Sigmoid colon (tissue), 7 donors: ENCODE measurements at places on chromosomes 1 and 21. TPM values are rescaled to one million over a fixed set of nuclear protein-coding genes. Genes with fewer than 3 reads are reported as not detected.

Gene S100A9
- 308 TPM for total RNA-seq

Gene LY9
- 0.36 TPM for total RNA-seq

Gene KIF17
- total RNA-seq = 2.2 TPM

Gene ANKRD45
- 0.71 TPM for total RNA-seq

DNA sequence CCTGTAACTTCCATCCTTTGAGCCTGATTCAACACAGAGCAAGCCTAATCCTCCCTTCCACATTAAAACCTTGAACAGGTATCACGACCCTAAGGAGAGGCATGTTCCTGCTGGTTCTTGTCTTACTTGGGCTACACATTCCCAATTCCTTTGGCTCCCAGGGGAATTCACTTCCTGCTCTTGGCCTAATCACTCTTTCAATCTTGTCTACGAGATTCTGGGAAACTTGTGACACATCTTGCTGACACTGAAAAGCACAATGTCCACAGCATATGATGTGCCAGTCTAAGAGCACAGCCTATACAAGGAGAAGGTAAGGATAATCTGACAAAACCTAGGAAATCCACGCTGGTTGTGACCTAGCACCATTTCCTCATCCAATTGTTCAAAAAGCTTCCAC lies 163.9 kb downstream of the GABPA start:
- peaks cover 12% of the 10 kb centered on the region for H3K36me3 ChIP-seq
- no peak overlapping the region for H3K4me3 ChIP-seq
- peak overlapping the region; percentile 14 for H3K27ac ChIP-seq
- H3K27me3 ChIP-seq = no peaks in the 10 kb centered on the region
- no peaks in the 10 kb centered on the region for H3K4me1 ChIP-seq

DNA sequence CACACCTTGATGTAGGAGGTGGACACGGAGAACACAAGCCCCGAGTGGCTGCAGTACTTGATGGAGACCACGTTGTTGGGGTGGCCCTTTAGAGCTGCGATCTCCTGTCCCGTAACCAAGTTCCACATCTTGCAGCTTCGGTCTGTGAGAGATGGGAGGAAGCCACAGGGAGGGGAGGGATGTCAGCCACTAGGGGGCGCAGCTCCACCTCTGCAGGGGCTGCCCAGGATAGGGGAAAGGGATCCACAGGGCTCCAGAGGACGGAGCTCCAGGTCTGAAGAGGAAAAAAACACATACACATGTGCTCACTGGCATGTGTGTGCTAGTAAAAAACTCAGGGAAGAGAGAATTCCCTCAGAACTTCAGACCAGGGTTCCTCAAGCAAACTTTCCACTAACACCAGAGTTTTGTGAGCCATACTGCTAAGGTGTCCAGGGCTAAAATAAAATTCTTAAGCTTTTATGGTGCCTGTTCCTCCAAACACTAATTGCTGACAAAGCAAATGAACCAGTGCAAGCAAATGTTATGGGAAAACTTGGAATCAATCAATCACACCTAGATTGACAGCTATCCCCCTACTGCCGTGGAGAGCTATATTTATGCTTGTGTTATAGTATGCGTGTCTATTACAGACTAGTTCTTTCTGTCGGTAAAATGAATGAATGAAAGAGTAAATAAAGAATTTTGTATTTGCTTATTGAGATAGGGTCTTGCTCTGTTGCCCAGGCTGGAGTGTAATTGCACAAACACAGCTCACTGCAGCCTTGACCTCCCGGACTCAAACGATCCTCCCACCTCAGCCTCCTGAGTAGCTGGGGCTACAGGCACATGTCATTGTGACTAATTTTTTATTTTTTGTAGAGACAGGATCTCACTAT lies 43.7 kb downstream of the KIF21B start:
- H3K27ac ChIP-seq = no peak overlapping the region
- no peaks in the 10 kb centered on the region for H3K27me3 ChIP-seq
- no peak for DNase-seq
- H3K4me3 ChIP-seq = no peak overlapping the region
- H3K4me1 ChIP-seq = no peaks in the 10 kb centered on the region
- H3K36me3 ChIP-seq = no peaks in the 10 kb centered on the region

DNA sequence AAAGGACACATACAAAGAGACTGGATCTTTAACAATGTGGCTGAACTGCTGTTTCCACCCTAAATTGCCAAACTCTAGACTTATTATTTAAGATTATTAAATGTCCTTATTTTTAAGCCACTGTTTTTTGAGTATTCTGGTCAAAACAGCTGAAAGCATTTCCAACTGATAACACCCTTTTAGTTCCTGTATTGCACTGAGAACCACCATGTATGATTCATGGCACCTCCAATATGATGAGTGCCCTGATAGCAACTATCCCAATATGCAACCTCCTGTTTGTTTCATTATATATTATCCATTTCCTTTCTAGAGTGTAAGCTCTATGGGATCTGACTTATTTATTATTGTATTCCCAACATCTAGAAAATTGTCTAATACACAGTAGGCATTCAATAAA lies 269.4 kb downstream of the HHIPL2 start:
- no peak overlapping the region for H3K27ac ChIP-seq
- no peaks in the 10 kb centered on the region for H3K36me3 ChIP-seq
- no peak for DNase-seq
- H3K4me3 ChIP-seq = no peak overlapping the region
- no peaks in the 10 kb centered on the region for H3K4me1 ChIP-seq

DNA sequence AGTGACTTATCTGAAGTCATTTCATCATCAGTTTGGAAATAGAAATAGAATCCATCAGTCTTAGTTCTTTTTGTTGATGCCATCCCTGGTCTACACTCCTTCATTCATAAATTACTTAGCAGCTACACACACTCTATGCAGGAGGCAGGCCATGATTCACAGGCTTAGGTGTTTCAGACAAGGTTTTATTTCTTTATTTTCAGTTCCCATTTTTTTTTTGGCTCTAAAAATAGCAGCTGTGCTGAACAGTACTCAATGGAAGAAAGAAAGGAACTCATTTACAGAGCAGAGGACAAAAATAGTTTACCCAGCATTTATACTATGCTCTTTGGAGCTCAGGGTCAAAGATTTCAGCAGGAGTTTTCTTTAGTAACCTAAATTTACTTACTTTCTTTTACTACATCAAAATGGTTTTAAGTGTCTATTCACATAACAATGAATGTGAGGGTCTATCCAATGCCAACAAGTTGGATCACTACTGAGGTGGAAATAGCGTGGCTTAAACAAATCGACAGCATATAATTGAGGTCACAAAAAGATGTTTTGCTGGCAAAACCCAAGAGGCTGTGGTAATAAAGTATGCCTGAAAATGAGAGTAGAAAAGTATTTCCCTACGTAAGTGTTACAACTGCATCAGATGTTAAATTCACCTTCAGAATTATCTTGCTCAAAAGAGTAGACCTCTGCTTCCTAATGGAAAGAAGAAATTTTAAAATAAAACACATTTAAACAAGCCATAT lies 7.7 kb downstream of the KRTAP19-8 start:
- H3K27me3 ChIP-seq = no peaks in the 10 kb centered on the region
- H3K4me3 ChIP-seq = no peak overlapping the region
- H3K4me1 ChIP-seq = no peaks in the 10 kb centered on the region
- no peak for DNase-seq
- H3K36me3 ChIP-seq = no peaks in the 10 kb centered on the region

DNA sequence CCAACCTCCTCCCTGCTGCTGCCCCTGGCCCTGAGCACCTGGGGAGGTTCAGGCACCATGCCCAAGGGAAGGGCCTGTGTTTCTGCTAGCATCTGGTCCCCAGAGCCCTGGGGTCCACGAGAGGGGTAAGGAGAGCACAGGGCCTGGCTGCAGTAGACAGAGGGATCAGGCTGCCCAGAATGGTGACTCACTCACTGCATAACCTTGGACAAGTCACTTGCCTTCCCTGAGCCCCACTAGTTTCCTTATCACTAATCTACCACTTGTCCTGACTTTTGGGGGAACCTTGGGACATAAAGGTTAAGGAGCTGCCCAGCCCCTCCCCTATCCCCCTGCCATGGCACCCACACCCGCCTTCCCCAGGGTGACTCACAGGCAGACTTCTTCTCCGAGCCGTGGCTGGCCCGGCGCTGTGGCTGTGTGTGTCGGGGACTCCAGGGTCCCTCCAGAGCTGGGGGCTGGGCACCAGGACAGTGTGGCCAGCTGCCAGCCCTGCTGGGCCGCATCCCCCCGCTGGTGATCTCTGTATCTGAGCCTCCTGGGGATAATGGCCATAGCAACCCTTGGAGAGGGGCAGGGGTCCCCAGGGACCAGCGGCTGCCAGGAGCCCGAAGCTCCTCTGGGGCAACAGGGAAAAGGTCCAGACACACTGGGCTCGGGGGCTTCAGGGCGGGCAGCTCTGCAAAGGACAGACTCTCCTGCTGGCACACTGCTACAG lies 4.0 kb downstream of the ARHGEF19 start:
- H3K27ac ChIP-seq = no peak overlapping the region
- no peak for DNase-seq
- H3K36me3 ChIP-seq = no peaks in the 10 kb centered on the region
- no peaks in the 10 kb centered on the region for H3K27me3 ChIP-seq

- no peaks in the 10 kb centered on the region for H3K27me3 ChIP-seq
- H3K27ac ChIP-seq = no peak overlapping the region
- H3K36me3 ChIP-seq = no peaks in the 10 kb centered on the region
These were observed 43.4 kb upstream of the SLC19A2 start for GRCh38 chr1:169529068-169529642.

- H3K4me1 ChIP-seq = no peaks in the 10 kb centered on the region
- no peak overlapping the region for H3K27ac ChIP-seq
- H3K36me3 ChIP-seq = no peaks in the 10 kb centered on the region
These were observed 36.6 kb upstream of the POU2F1 start for GRCh38 chr1:167184081-167184480.

DNA sequence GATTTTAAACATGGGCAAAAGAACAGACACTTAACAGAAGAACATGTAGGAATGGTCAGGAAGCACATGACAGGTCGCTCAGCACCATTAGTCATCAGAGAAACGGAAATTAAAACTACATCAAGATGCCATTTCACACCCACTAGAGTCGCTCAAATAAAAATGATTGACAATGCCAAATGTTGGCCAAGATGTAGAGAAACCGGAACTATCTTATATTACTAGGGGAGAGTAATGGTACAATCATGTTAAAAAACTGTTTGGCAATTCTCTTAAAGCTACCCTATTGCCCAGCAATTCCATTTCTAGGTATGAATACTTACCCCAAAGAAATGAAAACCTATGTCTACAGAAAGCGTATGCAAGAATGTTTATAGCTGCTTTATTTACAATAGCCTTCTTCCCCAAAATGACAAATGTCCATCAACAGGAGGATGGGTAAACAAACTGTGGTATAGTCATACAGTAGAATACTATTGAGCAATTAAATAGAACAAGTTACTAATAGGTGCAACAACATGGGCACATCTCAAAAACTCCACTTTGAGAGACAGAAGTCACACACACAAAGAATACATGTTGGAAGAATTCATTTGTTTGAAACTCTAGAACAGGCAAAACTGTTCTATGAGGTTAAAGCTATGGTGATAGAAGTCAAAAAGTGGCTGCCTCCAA lies 92.8 kb downstream of the ETS2 start:
- no peaks in the 10 kb centered on the region for H3K36me3 ChIP-seq
- H3K4me3 ChIP-seq = no peak overlapping the region
- H3K27me3 ChIP-seq = no peaks in the 10 kb centered on the region
- no peak for DNase-seq
- H3K27ac ChIP-seq = peak overlapping the region; percentile 48

DNA sequence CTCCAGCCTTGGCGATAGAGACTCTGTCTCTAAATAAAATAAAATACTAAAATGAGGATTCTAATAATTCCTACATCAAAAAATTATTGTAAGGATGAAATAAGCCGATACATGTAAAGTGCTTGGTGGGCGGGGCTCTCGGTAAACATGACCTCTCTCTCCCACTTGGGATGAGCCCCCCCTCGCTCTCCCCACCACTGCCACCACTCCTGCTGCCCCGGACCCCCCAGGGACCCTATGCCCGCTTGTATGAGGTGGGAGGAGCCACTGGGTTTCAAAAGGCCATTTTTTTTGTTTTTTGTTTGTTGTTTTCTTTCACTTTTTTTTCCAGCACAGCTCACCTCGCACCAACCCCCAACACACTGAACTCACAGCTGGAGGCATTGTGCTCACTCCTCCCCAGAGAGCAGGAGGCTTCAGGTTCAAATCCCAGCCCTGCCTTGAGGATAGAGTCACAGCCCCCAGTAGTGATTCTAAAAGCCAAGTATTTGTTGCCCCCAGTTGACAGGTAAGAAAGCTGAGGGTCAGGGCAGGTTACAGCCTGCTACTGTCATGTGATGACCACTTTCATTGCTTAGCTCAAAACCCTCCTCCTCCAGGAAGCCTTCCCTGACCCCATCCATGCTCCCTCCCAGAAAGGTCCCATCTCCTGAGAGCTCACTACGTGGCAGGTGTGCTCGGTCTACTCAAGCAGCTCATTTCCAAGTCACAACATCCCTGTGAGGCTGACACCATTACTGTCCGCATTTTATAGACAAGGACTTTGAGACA lies 4.2 kb downstream of the SDC3 start:
- peaks cover 89% of the 10 kb centered on the region for H3K4me1 ChIP-seq
- peak overlapping the region; percentile 95 for H3K27ac ChIP-seq
- DNase-seq = peak; percentile 51

GRCh38 chr1:214934045-214934444 lies 148.5 kb upstream of the KCNK2 start:
- H3K27me3 ChIP-seq = no peaks in the 10 kb centered on the region
- no peak overlapping the region for H3K4me3 ChIP-seq
- DNase-seq = no peak
- no peaks in the 10 kb centered on the region for H3K36me3 ChIP-seq
- no peak overlapping the region for H3K27ac ChIP-seq
- H3K4me1 ChIP-seq = no peaks in the 10 kb centered on the region

- no peak overlapping the region for H3K27ac ChIP-seq
- no peaks in the 10 kb centered on the region for H3K27me3 ChIP-seq
- H3K4me1 ChIP-seq = no peaks in the 10 kb centered on the region
- H3K36me3 ChIP-seq = no peaks in the 10 kb centered on the region
- H3K4me3 ChIP-seq = no peak overlapping the region
These were observed 9.9 kb upstream of the C1orf141 start for GRCh38 chr1:67144696-67145095.

- H3K4me3 ChIP-seq = no peak overlapping the region
- no peak for DNase-seq
- H3K4me1 ChIP-seq = no peaks in the 10 kb centered on the region
- H3K27ac ChIP-seq = no peak overlapping the region
- no peaks in the 10 kb centered on the region for H3K27me3 ChIP-seq
- H3K36me3 ChIP-seq = no peaks in the 10 kb centered on the region
These were observed 137.4 kb upstream of the GRIK3 start for GRCh38 chr1:37171691-37172090.

DNA sequence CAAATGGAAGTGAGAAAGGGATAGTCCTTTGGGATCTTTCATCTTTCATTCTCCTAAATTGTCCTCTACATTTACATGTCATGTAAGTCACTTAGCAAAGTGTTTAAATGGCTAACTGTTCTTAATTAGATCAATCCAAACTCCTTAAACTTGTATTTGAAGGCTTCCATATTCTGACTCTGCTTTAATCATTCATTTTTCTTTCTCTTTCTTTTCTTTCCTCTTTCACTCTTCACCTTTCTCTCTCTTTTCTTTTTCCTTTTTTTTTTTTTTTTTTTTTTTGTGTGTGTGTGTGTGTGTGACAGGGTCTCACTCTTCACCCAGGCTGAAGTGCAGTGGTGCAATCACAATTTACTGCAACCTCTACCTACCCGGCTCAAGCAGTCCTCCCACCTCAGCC lies 71.7 kb downstream of the RPS27 start:
- no peak overlapping the region for H3K27ac ChIP-seq
- DNase-seq = no peak
- H3K36me3 ChIP-seq = no peaks in the 10 kb centered on the region
- H3K4me1 ChIP-seq = no peaks in the 10 kb centered on the region
- no peak overlapping the region for H3K4me3 ChIP-seq
